Stimulated activated naive CD8-positive, alpha-beta T cell treated with anti-CD3 and anti-CD28 coated beads, Interleukin-15, Interleukin-2, amounts not matched to agents 100 U/mL and 50 U/mL, for 24 hours (primary cell): ENCODE measurements at places on chromosomes 6 and 20.

- no peak for DNase-seq
Measured at GRCh38 chr20:63257629-63258028, 3.4 kb upstream of the NKAIN4 start.

GRCh38 chr20:17749978-17750721 lies 50.4 kb downstream of the BANF2 start:
- no peak for DNase-seq

GRCh38 chr6:14757418-14757817 lies 488.5 kb upstream of the JARID2 start:
- DNase-seq, result no peak

GRCh38 chr6:44618371-44618770 lies 230.9 kb downstream of the CDC5L start:
- no peak for DNase-seq

GRCh38 chr6:3538536-3538935 lies 81.7 kb upstream of the SLC22A23 start:
- DNase-seq, result no peak

- DNase-seq, result no peak
Measured at GRCh38 chr6:99187429-99187828, 162.0 kb downstream of the FAXC start.

GRCh38 chr6:119871520-119871919 lies 522.0 kb upstream of the MAN1A1 start:
- no peak for DNase-seq

GRCh38 chr6:29845405-29846006 lies 17.9 kb downstream of the HLA-G start:
- peak; percentile 20 for DNase-seq

DNA sequence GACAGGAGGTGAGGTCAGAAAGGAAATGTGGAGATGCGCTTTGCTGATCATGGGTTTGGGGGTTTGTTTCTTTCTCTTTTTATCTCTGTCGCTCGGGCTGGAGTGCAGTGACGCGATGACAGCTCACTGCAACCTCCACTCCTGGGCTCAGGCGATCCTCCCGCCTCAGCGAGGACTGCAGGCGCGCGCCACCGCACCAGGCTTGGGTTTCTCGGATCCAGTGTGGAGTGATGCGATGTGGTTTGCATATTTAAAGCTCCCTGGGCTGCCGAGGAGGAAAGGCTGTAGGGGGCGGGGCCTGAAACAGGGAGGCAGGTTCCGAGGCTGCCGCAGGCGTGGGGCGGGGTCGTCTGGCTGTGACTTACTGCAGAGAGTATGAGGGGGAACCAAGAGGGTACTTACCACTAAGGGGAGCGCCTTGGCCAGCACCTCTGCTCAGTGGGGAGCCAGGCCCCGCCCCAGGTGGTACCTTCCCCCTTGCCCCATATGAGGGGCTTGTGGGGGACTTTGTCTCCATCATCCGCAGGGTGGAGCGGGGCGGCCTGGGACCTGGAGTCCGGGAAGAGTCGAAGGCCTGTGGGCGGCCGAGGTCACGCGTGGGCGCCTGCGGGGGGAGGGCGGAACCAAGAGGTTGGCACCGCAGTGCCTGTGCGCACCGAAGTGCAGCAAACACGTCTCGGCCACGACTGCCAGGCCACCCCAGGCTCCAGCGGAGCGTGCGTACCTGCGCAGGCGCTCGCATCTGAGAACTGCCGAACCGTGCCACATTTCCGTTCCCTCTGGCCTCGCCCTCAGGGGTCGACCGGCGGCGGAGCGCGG lies 12.7 kb upstream of the BAK1 start:
- DNase-seq, result peak; percentile 61

- no peak for DNase-seq
Measured at GRCh38 chr6:26295691-26296555, 69.1 kb upstream of the BTN3A2 start.

- peak; percentile 32 for DNase-seq
Measured at GRCh38 chr20:63552481-63553249, 1.3 kb upstream of the FNDC11 start.

DNA sequence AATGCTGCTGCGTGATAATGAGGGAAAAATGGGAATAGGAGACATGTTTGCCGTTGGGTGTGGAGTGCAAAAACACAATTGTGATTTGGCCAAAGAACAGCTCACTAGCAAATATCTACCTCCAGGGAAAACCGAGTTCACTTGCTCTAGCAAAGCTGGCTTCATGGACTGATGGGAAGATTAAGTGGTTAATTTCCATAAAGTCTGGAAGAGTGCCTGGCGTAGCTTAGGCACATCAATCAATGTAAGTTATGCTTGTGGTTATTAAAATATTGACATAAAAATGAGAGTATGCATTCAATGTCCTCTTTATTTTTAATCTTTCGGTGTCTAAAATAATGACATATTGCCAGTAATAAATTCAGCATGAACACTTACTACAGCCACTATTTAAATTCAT lies 267.5 kb downstream of the SMOC2 start:
- DNase-seq, result no peak

DNA sequence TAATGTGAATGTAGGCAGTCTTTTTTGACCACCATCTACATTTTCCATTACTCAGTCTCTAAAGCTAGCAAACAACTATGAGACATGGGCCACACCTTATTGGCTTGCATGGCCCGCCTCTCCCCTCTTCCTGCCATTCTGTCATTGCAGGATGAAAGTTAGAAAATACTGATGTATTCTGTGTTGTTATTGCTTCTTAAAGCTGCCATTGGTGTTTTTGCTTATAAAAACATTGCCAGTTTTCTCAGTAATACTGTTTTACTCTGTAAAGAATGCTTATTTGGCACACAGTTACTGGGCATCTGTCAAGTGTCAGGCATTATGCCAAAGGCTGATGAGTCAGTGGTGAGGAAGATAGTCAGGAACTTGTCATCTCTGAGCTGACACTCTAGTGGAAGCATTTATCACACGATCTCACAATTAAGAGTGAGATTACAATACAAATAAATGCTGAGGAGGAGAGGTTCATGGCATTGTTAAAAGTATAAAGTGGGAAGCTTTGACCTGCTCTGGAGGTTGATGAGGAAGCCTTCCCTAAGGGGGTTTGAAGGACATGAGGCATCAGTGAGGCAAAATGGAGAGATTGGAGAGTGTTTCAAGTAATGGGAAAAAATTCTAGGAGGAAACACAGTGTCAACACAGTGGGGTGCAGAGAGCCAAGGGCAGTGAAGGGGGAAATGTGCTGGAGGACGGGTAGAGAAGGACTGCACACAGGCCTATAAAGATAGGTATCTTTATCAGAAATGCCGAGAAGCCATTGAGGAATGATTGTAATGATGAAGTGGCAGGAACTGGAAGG lies 14.7 kb downstream of the KLHL32 start:
- DNase-seq, result peak; percentile 27

DNA sequence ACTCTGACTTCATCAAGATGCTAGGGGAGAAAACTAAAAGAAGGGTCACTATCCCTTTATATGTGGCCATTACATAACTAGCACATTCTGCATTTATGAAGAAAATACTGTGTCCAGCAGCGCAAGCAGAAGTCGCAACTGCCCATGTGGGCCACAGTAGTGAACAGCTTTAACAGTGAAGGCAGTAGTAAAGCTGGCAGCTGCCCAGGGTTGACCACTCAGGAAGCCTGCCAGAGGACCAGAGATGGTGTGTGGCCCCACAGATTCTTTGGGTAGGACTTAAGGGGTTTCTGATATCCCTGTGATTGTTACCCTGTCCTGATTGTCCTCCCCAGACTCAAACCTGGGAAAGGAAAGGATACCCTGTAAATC lies 88.3 kb upstream of the NT5E start:
- DNase-seq, result no peak

DNA sequence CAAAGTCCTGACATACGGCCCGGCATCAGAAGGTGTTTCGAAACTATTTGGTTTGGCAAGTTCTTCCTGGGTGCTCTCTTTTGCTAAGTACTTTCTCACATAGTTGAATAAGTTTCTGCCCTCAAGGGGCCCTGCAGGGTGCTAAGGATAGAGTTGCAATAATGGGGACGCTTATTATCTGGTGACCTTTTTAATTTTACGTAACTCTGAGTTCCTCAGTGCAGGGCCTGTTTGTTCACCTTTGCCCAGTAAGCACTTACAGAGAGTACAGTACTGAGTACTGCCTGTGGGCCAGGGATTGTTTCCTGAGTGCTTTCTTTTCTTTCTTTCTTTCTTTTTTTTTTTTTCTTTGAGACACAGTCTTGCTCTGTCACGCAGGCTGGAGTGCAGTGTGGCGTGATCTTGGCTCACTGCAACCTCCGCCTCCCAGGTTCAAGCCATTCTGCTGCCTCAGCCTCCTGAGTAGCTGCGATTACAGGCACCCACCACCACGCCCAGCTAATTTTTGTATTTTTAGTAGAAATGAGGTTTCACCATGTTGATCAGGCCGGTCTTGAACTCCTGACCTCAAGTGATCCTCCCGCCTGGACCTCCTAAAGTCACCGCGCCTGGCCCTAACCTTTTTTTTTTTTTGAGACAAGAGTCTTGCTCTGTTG lies 4.5 kb upstream of the PXMP4 start:
- DNase-seq, result no peak

DNA sequence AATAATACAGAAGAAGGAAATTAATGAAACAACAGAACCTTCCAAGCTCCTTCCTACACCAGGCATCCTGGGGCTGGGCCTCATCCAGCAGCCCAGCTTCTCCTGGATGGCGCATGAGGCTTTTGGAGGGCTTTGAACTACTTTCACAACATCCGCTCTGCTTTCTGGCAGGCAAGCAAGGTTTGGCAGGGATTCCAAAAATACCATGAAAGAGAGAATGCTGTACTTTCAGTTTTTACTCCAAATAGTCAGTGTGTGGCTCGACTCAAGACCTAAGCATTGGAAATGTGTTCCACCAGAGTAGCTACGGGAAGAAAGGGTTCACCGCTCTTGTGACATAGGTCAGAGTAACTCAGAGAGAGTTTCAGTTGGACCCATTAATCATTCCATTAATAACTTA lies 125.4 kb downstream of the OPRM1 start:
- no peak for DNase-seq

GRCh38 chr6:163756079-163756478 lies 341.6 kb downstream of the QKI start:
- no peak for DNase-seq

GRCh38 chr6:26501482-26501986 lies 1.4 kb downstream of the BTN1A1 start:
- DNase-seq, result peak; percentile 45
